ENCODE measurements at places on chromosomes 7 and 10.
A peak's percentile ranks its signal among the peaks of the same experiment; 100 is the strongest.

GRCh38 chr7:151218170-151218569 lies 7.9 kb upstream of the H2BK1 start:
- DNase-seq = no peak

- DNase-seq = peak; percentile 2
Measured at GRCh38 chr10:10418387-10418786, 599.3 kb upstream of the CELF2 start.

GRCh38 chr7:151851145-151851751 lies 25.7 kb downstream of the PRKAG2 start:
- DNase-seq = peak; percentile 20

DNA sequence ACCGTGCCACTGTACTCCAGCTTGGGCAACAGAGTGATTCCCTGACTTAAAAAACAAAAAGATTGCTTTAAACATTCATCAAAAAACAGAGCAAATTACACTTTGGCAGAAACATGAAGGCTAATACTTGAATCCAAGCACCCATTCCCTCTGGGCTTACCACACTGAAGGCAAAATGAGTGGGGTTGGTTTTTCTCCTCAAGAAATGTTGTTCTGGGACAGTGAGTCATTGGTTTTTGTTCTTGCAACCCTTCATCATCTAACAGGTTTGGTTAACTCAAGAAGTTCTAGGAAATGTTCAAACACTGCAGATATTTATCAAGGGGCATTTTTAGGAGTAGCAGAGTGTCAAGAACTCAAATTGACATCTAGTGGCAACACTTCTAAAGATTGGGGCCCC lies 60.5 kb downstream of the KIAA1217 start:
- DNase-seq = no peak

- no peak for DNase-seq
Measured at GRCh38 chr7:118404211-118404610, 179.7 kb downstream of the ANKRD7 start.

GRCh38 chr10:14665304-14665703 lies 109.4 kb downstream of the FAM107B start:
- DNase-seq = no peak

GRCh38 chr7:158789842-158790241 lies 39.5 kb downstream of the ESYT2 start:
- no peak for DNase-seq

DNA sequence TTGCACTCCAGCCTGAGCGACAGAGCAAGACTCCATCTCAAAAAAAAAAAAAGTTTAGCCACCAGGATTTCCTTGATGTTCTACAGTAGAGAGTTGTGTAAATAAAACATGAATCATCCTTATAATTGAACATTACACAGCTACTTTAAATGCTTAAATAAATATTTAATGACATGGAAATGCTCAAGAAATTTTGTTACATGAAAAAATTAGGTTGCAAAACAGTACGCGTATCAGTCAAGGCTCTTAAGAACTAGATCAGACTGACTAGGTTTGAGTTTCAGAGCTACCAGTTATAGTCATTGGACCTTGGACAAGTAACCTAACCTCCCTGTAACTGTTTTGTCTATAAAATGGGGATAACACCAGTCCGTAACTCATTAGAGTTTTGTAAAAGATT lies 38.7 kb upstream of the GSAP start:
- DNase-seq = no peak

GRCh38 chr7:45594745-45595535 lies 20.8 kb downstream of the ADCY1 start:
- no peak for DNase-seq
